ENCODE measurements at places on chromosomes 7 and 10.

DNA sequence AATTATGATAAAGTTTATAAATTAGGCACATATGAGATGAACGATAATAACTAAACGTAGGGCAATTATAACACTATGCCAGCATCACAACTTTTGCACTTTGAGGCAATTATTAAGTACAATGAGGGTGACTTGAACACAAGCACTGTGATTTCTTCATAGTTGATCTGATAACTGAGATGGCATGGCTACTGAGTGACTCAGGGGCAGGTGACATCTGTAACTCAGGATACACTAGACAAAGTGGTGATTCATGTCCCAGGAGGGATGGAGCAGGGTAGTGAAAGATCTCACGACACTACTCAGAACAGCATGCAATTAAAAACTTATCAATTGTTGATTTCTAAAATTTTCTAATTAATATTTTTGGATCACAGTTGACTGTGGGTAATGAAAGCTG is 98.3 kb upstream of the ARHGAP21 start:
- no peak for DNase-seq

DNA sequence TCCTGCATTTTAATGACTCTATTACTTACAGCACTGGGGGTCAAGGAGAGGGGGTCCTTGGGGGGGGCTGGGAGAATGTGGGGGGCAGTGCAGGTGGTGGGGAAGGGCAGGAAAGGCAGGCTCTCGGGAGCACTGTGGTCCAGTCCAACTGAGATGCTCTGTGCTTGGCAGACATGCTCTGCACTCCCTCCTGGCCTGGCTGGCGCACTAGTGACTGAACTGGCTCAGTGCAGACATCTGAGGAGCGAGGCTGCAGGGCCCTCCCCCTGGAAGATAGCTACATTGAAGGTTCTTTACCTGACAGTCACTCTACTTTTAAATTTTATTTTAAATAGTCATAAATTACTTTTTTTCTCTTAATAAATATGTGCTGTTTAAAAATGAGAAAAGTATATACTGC is 105.7 kb downstream of the NEURL1 start:
- no peak for DNase-seq

DNA sequence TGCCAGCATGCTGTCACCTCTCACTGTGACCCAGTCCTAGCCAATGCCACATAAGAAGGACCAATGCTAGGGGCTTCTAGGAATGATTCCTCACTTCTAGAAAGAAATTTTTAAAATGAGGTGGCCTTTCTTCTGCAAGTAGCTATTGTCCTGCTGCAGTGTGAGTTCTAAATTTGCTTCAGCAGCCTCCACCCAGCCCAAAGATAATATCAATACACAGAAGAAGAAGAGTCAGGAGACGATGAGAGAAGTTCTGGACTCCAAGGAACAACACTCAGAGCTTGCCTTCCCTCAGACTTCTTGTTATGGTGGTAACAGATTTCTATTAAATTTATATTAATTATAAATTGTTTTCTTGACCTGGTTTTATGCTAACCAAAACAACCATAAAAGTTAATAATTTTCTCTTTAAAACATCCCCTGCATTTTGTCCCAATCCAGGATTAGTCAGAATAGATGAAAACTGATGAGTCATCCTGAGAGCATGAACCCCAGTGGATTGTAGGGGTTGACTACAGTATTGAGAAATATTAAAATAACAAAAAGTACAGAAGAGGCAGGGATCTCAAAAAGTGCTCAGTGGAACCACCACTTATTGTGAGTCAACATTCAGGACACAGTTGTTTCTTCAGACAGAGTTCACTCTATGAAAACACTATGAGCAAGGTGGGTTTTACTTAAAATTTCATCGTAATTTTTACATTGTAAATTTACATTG is 29.6 kb upstream of the AKR1C2 start:
- DNase-seq, result no peak

GRCh38 chr10:75115137-75115536 is 3.7 kb downstream of the SAMD8 start:
- no peak for DNase-seq

- DNase-seq, result peak; percentile 33
These were observed 63.6 kb downstream of the PDIA4 start for GRCh38 chr7:148964483-148965267.

DNA sequence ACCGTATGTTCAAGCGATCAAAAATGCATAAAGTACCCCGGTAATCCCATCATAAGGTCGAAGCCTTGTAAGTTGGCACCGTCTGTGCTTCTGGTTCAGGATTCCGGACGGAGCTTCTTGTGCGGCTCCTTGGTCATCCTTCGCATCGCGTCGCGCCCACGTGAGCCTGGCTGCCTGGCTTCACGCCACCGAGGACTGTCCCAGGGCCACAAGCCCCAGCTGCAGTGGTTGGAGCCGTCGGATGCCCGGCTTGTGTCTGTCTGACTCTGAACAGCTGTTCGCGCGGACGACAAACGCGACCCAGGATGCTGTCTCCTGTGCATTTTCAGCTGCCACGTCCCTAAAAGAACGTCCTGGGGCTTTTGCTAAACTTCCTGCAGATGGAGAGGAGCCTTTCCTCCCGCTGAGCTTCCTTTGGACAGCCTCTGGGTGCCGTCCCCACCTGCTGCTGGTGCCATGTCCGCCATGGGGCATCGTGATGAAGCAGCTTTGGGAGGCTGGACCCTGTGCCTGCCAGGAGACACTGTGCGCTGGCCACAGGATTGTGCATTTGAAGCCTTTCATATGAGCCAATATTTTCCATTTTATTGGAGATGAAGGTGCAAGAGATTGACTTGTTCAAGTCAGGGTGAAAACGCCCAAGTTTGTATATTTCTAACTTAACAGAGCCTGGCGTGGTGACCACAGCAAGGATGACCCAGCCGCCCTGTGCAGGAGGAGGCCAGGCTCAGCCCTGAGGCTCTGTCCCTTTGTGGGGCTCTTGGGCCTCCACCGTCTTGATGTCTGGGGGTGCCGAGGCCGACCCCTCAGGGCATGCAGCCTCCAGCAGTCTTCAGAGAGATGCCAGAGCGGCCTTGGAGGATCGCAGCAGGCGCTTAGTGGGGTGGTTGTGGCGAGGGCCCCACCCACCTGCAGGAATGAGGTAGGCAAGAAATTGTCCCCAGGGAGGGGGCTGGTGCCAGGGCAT is 6.7 kb upstream of the JAKMIP3 start:
- DNase-seq, result no peak

DNA sequence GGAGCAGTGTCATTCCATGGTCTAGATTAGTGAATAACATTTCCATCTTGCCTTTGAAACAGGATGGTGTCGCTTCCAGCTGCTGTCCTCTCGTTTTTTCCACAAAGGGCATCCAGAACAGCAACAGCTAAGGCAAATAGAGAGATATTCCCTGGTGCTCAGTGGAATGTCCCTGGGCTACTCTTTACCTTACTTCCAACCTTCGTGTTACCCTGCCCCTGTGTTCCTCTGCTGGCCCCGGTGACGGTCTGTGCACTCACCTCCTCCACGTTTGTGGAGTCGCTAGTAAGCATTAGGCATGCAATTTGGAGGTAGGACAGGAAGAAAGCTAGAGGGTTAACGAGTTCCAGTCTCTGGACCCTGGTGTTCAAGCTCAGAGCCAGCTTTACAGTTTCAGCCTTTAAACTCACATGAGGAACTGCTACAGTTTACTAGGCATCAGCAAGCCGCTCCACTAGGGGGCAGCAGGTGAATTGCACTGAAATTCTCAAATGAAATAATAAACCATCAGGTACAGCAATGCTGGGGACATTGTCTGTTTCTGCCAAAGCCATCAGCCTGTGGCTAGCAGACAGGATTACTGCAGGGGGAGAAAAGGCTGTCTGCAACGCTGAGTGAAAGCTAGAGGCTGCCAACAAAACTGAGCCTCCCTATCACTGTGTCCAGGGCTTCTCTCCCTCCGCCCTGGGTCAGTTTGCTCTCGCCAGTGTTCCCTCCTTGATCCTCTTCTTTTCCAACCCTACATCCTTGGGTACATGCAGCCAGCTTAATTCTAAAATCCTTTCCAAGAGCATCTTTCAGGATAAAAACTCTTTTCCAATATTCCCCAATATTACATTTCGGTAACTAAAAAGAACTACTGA is 9.0 kb downstream of the MRPL32 start:
- peak; percentile 53 for DNase-seq

DNA sequence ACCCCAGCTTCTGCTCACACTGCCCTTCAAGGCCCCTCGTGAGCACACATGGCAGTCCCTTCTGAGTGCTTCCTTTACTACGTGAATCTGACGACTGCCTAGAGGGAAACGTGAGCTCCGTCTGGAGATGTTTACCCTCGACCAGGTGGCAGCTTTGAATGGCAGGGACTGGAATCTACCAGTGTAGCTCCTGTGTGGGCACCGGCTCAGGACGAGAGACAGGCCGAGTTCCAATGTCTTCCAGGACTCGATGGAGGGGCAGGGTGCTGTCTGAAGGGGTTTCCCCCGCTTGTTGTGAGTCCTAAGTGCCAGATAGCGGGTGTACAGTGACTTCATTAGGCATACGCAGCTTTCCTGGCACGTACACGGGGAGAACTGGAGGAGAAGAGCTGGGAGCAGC is 229.9 kb downstream of the ADARB2 start:
- DNase-seq, result no peak

DNA sequence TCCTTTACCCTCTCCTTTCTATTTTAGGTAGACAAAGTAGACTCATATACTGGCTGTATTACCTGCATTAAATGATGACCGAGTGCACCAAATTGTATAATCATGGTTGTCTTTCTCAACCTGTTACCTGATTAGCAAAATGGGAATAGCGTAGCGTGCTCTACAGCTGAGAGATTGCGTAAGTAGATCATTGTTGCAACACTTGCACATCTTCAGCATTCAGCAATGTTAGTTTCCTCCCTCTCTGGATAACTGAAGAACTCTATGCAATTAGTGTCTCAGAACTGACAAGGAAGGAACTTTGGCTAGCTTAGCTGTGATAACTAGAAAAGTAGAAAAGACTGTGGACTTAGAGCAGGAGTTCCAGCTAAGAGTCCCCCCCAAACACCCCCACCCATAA is 787.4 kb downstream of the PHTF2 start:
- DNase-seq, result no peak

DNA sequence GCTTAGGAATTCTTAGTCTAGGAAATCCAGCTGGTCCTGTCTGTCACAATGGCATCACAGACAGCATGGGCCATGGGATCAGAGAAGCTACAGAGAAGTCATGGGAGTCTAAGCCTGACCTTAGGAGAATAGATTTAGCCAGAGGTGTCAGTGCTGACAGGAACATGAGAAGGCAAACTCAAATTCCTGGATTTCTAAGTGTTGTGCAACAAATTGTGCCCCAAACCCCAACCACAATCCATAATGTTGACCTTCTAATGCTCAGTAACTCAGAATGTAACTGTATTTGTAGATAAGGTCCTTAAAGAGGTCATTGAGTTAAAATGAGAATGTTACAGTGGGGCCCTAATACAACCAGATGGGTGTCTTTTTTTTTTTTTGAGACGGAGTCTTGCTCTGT is 95.9 kb upstream of the RHOBTB1 start:
- DNase-seq, result no peak

GRCh38 chr7:152594801-152595200 is 81.1 kb downstream of the XRCC2 start:
- no peak for DNase-seq

GRCh38 chr10:17161775-17162174 is 32.2 kb upstream of the CUBN start:
- no peak for DNase-seq

DNA sequence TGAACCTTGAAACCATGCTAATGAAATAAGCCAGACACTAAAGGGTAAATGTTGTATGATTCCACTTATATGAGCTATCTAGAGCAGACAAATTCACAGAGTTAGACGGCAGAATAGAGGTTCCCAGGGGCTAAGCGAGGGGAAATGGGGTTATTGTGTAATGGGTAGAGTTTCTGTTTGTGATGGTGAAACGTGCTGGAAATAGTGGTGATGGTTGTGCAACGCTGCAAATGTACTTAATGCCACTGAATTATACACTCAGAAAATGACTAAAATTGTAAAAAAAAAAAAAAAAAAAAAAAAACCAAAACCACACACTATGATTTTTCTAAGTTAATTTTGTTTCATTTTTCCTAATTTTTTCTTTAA is 30.0 kb downstream of the SFXN4 start:
- DNase-seq, result peak; percentile 43

GRCh38 chr7:26696161-26696560 is 168.2 kb downstream of the SKAP2 start:
- no peak for DNase-seq

GRCh38 chr7:116447436-116447835 is 52.1 kb upstream of the CAV2 start:
- DNase-seq, result no peak

DNA sequence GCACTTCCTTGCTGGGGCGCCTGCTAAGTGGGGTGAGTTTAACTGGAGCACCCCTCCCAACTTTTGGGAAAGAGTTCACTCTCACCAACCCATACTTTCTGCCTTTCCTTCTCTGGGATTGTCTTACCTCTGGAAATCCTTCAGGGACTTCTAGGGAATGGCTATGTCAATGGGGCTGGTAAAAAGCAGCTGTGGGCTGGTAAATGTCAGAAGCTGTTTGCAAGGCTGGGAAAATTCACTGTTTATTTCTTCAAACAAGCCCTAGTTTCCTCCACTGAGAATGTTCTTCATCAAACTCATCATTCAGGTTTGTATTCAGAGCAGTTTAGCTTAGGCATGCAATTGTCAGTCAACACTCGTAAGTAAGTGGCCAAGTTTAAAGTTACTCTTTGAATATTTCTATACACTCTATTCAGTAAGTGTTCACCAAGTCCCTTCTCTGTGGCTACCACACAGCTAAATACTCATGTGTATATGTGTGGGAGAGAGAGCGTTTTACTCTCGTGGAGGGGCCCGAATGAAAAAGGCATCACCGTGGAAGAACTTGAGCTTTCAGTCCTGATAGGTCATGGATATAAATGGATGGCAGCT is 654.8 kb downstream of the LRMDA start:
- no peak for DNase-seq

DNA sequence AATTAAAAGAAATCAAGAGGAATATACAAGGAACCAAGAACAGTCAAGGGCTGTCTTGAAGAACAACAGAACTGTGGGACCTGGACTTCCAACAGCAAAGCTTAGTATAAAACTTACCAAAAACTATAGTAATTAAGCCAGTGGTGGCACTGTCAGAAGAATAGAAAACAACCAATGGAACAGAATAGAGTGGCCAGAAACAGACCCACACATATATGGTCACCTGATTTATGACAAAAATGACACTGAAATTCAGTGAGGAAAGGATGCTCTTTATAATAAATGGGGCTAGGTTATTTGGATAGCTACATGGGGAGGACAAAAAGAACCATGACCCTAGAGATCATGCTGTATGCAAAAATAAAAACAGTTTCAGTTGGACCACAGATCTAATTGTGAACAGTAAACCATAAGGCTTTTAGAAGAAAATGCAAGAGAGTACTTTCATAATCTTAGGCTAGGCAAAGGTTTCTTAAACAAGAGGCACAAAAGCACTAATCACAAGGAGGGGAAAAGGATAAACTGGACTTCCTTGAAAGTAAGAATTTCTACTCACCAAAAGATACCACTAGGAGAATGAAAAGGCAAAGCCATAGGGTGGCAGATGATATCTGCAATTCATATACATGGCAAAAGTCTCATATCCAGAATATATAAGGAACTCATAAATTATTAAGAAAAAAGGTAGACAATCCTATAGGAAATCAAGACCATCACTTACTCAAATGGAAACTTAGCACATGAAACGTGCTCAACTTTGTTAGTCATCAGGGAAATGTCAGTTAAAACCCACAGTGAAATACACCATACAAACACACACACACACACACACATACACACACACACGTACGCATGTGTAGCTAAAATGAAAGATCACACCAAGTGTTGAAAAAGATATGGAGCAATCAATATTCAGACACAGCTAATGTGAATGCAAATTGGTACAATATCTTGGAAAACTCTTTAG is 20.8 kb downstream of the HYCC1 start:
- no peak for DNase-seq

- no peak for DNase-seq
These were observed 19.1 kb downstream of the ACADSB start for GRCh38 chr10:123027861-123028260.

Data from CD4-positive, alpha-beta T cell treated with Interferon gamma for 1 hour (primary cell).